ENCODE measurements at places on chromosomes 2 and 18.

DNA sequence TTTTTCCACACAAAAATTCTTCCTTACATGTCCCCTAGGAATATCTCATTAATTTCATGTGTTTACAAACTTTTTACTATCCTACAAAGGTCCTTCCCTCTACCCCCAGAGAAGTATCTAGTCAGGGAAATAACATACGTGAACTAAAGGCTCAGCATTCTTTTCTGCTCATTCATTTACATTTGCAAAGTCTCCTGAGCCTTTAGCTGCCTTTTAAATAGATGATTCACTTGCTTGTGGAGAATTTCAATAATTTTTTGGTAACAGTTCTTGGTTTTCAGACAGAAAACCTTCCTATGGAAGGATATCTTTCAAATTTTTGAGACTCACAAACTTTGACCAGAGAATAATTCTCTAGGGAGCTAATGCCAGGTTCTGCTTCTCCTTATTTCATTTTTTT lies 81.5 kb upstream of the RMDN2 start:
- no peak overlapping the region for H3K27ac ChIP-seq
- no peak for DNase-seq
- peaks cover 5% of the 10 kb centered on the region for H3K27me3 ChIP-seq
- H3K4me3 ChIP-seq: no peak overlapping the region

GRCh38 chr2:47336259-47337238 lies 66.4 kb upstream of the MSH2 start:
- H3K4me3 ChIP-seq: no peak overlapping the region
- H3K4me1 ChIP-seq: no peaks in the 10 kb centered on the region
- H3K36me3 ChIP-seq: no peaks in the 10 kb centered on the region
- DNase-seq: no peak
- peaks cover 2% of the 10 kb centered on the region for H3K27me3 ChIP-seq
- H3K27ac ChIP-seq: no peak overlapping the region

DNA sequence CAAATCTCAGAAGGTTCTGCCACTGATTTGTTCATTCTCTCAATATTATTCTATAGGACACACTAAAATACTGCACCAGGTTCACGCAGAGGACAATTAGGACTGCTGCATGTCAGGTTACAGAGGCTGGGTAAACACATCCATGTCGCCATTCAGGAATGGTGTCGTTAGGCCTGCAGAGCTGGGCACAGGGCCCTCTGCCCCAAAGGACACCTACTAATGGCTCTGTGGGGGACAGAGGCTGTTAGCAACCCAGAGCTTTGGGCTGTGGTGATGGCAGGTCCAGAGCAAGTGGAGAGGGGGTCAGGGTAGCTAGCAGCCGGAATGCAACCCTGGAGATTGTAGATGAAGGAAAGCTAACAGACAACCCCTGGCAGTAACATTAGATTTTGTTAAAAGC lies 115.9 kb downstream of the TTC32 start:
- no peak for DNase-seq
- H3K4me3 ChIP-seq: no peak overlapping the region
- H3K27ac ChIP-seq: no peak overlapping the region

DNA sequence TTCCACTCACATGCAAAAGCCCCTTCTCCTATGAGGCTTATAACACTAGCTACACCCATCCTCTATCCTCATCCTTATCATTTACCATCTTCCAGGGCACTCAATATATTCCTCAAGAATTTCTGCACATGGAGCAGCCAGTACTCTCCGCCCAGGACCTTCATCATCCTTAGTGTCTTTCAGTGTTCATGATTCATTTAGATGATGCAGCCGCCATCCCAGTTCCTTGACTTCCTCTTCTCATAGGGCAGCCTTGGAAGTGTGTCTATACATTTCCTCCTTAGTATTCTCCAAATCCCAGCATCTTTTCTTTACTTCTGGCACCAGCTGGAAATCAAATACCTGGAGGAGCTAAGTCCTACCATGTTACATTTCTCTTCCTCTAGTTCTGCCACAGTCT lies 3.0 kb upstream of the ITSN2 start:
- H3K36me3 ChIP-seq: no peaks in the 10 kb centered on the region
- H3K27ac ChIP-seq: no peak overlapping the region
- no peak overlapping the region for H3K4me3 ChIP-seq
- no peak for DNase-seq

- H3K4me1 ChIP-seq: no peaks in the 10 kb centered on the region
- no peaks in the 10 kb centered on the region for H3K36me3 ChIP-seq
- H3K27ac ChIP-seq: no peak overlapping the region
- H3K27me3 ChIP-seq: peaks cover 5% of the 10 kb centered on the region
- no peak overlapping the region for H3K4me3 ChIP-seq
Measured at GRCh38 chr2:64781711-64782390, 128.1 kb upstream of the SERTAD2 start.

Measured in DND-41 (cell line).